ENCODE measurements at places on chromosomes 2 and 18.

GRCh38 chr2:98127229-98127989 lies 40.4 kb downstream of the VWA3B start:
- DNase-seq: no peak

GRCh38 chr2:126912201-126912600 lies 13.5 kb downstream of the TEX51 start:
- no peak for DNase-seq

DNA sequence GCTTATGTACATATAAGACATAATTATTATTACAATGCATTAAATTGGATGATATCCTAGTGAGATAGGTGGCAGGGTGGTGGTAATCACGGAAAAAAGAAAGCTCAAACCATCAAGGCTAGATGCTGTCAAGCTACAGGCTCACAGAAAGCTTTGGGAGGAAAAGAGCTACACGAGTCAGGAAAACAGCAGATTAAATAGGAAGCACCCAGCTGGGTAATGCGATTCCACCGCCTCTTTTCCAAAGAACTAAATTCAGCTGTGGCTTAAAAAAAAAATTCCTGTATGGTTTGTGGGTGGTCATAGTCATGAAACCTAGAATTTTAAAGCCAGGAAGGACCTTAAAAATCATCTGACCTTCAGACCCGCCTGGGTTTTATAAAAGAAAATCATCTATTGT lies 23.7 kb upstream of the PTPN4 start:
- no peak for DNase-seq

GRCh38 chr2:72006188-72006736 lies 141.4 kb downstream of the CYP26B1 start:
- DNase-seq: no peak

DNA sequence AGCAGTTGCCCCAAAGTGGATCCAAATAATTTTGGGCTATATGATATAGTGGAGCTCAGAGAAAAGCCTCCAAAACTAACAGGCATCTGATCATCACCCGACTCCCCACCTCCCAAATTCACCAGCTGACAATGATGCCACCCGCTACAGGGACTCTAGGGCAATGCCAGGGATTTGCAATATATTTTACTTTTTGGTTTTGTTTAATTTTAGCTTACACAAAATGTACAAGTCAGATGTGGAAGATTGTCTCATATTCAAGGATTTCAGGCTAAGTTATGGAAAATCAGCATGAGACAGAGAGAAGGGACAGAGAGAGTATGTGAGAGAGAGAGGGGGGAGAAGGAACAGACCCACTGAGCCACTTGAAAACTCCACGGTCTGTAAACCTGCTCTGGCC lies 187.4 kb downstream of the TMEM247 start:
- DNase-seq: no peak

DNA sequence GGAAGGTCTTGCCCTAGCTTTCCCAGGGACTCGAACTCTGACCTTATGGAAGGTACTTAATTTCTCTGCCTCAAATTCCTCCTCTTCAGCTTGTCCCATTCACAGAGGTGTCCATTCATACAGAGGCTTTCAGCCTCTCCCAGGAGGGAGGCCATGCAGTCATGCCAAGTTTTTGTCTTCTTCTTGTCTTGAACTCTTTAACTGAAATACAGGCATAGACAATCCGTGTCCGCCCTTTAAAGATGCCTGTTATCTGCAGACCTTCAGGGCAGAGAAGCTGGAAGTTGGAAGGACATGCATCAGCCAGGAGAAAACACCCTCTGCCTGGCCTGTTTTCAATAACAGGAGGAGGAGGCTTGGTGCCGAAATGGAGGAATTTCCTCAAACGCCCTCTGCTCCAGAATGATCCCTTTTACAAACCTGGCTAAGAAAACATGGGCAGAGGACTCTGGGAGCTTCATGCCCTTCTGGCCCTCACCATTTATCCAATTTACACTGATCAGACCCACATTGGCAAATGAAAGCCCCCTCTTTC lies 308.3 kb downstream of the MYCN start:
- no peak for DNase-seq

DNA sequence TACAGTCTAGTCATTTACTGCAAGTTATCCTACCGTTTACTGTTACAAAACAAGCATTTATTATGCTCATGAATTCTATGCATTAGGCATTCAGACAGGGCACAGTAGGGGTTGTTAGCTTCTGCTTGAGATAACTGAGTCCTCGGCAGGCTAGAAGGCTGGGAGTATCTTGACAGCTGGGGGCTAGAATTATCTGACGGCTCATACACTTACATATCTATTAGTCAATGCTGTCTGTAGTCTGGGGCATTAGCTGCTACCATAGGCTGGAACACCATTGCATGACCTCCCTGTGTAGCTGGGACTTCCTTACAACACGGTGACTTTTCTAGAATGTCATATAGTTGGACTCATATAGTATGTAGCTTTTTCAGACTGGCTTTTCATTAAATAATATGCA lies 61.9 kb upstream of the ALK start:
- DNase-seq: no peak

DNA sequence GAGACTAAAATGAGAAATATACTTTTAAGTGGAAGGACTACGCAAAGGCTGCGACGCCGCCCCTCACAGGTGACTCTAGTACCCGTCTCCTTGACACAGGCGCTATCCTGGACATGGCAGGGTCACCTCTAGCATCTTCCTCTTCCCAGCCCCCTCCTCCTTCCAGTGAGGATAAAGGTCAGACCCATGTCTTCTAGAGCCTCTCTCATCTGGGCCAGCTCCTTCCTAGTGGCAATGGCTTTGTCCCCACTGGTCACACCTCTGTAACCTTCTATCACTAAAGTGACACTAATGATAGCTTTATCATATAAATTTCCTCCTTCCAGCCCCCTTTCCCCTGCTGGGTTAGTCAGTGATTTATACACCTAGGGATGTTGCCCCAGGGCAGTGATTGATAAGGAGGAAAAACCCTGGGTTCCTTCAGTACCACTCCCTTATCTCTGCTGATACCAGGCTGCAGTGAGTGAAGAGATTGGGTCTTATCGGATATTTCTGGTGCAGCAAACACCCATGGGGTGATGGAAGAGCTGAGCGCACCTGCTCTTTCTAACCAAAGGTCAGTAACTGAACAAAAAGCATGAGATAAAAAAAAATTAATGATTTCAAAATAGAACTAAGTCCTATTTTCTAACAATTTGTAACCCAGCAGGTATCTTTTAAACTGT lies 62.0 kb upstream of the FZD5 start:
- DNase-seq: no peak

DNA sequence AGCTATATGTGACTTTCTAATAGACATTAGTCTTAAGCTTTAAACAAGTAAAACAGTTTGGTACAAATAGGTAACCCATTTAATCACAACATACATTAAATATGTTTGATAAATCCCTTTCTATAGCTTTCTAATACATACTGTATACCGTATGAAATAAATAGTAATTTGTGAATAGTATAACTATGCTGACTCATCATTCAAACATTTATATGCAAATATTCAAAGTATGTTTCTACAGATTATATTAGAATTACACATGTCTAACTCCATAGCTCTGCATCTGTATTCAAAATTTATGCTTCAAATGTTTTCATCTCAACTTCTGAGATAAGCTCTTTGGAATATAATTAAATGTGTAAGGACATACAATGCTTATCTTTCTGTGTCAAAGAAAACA lies 142.7 kb upstream of the ZNF804A start:
- DNase-seq: no peak

- peak; percentile 19 for DNase-seq
Observed at GRCh38 chr18:74496508-74497323, 553 bp downstream of the CNDP2 start.
